NCI-H1436 (cell line): ENCODE measurements at places on chromosomes 12 and 14.

DNA sequence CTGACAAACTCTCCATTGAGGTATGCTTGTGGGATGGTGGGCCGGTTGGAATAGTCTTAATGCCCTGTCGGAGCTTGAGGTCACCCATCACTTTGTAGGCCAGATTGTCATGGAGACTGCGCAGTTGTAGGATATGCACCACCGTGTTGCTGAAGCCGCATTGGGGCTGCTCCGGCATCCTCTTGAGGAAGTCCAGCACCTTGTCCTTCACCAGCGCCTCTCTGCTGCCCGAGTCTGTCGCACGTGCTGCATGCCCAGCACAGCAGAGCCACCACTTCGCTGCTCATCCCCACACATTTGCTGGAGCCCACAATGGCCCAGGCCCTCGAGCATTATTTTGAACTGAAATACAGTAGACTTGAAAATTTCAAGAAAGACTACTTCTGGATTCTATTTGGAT lies 61.8 kb downstream of the FBXO33 start:
- no peak for DNase-seq

DNA sequence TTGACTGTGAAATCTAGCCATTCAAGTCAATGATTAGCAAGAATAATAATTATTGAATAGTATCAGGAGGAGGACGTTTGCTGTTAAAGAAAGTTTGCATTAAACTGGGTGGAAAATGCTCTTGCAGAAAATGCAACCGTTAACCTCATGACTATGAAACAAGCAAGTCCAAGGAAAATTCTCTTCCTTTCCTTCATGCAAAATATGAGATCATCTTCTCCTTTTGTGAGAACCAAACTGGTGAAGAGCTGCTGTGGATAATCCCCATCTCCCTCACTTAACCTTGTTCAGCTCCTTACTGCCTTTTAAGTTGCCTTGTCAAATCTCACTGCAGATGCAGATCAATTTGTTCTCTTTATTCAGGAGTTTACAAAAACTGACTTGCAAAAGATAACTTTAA lies 142.5 kb downstream of the BCAT1 start:
- no peak for DNase-seq

- DNase-seq, result peak; percentile 8
These were observed 658.5 kb upstream of the MGAT4C start for GRCh38 chr12:86914721-86915120.

DNA sequence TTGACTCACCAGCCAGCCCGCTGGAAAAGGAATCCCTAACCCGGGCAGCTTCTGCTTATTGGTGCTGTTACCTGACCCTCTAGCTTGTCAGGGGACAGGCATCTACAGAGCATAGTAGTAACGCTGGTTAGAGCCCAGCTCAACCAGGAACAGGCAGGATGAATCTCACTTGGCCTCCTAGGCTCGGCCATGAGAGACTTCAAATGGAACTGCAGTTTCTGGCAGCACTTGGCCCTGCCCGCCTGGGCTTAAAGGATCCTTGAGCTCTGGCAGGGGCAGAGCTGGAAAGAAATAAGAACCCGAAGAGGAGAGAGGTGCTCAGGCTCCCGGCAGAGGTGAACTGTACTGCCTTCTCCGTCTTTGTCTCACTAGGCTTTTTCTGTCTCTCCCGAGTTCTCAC lies 2.3 kb upstream of the LHX5 start:
- DNase-seq, result no peak

DNA sequence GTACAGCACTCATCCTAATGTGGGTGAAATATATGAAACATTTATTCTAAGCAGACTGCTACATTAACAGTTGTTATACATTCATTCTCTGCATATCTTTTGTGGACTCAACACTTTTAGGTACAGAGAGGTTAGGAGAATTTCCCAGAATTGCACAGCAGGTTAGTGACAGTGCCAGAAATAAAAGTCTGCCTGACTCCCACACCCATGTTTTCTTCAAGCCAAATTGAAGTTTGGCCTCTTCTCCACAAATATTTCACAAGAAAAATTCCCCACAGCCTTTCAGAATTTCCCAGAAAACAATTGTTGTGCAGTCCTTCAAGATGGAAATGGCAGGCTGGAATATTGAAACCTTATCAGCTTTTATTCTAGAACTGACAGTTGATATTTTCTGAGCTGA lies 464.8 kb downstream of the RAD51B start:
- no peak for DNase-seq

- no peak for DNase-seq
These were observed 253.1 kb downstream of the ANO6 start for GRCh38 chr12:45468751-45469615.

GRCh38 chr14:77903221-77903620 lies 103.3 kb downstream of the ADCK1 start:
- DNase-seq, result no peak

- DNase-seq, result no peak
These were observed 21.9 kb upstream of the MAP3K9 start for GRCh38 chr14:70830998-70831781.

DNA sequence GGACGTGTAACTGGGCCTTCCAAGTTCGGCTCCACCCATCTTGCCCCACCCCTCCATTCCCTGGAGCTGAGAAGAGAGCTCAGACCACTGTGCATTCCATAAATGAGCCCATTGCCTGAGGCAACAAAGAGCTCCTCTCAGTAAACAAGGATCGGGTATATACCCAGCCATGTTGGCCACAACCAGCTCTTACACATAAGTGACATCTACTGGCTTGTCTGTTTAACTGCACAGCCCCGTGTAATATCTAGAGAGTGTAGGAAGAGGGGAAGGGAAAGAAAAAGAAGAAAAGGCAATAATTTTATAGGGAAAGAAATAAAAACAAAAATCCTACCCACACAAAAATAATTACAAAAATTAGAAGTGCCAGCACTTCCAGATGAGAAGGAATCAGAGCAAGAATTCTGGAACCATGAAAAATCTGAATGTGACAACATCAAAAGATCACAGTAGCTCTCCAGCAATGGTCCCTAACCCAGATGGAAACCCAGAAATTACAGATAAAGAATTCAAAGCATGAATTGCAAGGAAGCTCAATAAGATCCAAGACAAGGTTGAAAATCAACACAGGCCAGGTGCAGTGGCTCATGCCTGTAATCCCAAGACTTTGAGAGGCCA lies 308.1 kb downstream of the RPAP3 start:
- DNase-seq, result no peak

GRCh38 chr14:35576856-35577255 lies 42.9 kb downstream of the INSM2 start:
- no peak for DNase-seq

GRCh38 chr12:97968641-97969197 lies 506.1 kb downstream of the RMST start:
- DNase-seq, result no peak

DNA sequence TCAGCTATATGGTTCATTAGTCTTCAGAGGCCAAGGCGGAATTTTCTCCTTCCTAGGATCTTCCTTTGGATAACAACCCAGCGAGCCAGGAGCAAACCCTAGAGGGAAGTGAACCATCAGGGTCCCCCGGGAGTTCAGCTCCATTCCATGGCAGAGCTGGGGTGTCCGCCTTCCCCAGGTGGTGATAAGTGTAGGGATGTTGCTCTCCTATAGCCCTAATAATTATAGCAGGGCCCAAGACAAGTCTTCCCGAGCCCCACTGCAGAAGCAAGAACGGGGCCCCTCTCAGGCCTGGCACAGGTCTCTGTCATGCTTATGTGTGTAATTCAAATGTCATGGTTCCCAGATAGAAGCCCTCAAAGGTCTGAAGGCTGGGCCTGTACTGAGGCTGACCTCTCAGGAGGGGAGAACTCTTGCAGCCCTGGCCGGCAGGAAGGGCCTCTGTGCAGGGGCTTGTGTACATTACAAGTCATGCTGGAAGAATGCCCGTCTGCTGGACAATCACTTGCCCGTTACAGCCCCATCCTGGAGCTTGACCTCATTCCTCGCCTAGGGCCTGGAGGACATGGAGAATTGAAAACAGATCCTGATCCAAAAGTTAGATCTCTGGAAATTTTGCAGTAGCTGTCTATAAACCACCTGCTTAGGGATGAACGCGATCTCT lies 17.3 kb downstream of the LRTM2 start:
- no peak for DNase-seq

- DNase-seq, result no peak
These were observed at the start of gene CD27 for GRCh38 chr12:6444704-6445688. Gene CD27 (plus strand): TSS chr12:6444955. CDS start chr12:6445096, 141 bp downstream.

DNA sequence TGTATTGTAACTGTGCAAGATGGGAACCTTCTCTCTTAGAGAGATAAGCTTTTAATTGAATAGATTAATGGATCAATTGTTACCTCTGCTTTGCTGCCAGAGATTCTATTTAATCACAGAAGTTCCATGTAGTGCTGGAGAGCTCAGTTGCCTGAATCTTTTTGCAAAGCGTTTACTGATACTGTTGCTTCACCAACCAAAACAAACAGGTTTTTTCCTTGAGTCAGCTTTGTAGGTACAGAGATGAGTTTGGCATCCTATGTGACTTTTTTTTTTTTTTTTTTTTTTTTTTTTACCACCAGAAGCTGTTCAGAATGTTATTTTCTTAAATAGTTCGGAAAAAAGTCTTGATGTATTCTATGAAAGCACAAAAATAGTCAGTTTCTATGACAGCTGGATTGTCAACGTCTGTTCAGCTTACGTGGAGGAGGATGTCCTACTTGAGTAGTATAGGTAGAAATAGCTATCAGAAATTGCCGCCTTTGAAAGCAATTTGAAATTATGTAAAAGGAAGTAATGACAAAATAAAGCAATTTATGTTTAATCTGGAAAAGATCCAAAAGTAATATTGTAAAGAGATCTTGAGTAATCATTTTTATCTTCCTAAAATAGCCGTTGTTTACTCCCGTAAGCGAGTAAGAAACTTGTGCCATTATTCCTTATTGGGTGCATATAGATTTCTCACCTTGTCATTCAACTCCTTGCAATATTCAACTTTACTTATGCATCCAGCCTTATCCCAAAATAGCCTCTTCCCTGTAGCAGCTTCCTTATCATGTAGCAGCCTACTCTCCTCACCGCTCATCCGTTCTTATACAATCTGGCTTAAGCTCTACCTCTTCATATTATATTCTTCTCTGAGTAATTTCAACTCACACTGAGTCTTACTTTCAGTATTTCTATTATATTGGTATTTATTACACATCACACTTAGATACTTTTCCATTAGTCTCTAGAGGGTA lies 5.2 kb downstream of the LRRK2 start:
- DNase-seq, result no peak

DNA sequence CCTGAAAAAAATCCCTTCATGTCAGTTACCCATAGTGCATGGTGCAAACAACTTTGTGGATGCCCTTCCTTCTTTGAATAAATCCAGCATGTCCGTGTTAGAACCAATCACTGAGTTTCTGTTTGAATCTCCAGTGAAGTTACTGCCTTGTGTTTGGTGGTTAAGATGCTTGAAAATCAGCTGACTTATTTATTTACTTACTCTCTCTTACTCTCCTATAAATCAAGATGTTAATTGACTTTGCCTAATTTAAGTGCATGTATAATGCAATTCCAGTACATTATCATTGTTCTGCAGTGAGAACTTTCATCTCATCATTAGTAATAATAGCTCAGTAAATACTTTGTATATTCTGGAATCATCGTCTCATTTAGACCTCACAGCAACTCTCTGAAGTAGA lies 114.2 kb downstream of the ESRRB start:
- no peak for DNase-seq

DNA sequence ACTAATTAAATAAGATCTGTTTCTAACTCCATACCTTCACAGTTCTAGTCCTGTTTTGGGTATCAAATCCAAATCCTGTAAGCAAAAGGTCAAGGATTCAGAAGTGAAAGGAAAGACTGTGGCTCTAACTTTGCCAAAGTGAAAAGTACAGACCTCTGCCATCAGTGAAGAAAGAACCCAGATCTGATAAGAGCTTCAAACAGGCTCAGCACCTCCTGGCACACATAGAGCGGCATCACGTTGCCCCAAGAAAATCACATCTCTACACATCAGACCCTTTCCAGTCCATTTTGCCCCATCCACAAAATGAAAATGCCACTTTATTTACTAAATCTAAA lies 23.2 kb downstream of the CLIP1 start:
- no peak for DNase-seq

DNA sequence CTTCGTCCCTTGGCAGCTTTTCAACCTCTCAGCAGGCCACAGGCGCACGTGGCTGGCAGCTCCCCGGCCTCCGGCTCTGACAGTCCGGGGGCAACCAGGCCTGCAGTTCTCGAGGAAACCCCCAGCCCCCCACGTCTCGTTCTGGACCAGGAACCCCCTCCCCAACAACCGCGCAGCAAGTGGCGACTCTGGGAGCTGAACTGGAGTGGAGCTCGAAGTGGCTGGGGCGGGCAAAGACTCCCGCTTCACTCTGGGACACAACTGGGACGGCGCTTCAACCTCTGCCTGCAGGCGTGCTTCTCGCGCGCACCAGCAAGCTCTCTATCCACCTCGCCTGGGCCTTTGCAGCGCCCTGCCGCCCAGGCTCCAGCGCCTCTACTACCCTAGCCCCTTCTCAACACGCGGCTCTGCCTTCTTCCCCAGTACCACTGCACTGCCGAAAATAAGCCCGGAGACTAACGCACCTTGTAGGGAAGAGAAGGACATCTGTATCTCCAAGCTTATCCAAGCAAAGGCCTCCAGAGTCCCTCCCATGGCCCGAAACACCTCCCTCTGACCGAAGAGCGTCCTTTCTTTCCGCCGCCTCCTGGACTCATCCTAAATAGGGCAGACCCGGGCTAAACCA lies 2.4 kb upstream of the NKX2-1 start:
- no peak for DNase-seq

- peak; percentile 17 for DNase-seq
These were observed 39.4 kb upstream of the FBRSL1 start for GRCh38 chr12:132450418-132451171.

GRCh38 chr14:97523936-97524335 lies 726.8 kb downstream of the VRK1 start:
- DNase-seq, result no peak

DNA sequence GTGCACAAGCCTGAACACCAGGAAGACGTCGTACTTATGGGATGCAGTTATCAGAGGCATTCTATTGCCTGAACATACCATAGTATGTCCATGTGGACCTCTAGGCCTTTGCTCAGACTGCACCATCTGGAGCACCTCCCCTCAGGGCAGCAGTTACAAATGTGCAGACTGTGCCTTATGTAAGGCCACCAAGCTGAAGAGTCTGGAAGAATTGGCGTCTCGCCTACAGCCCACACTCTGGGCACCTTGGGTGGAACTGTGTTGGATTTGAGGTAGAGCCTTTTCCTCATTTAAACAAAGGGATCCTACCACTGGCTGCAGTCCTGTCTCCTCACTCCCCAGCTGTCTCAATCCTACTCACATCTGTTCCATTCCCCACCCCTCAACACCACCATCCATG lies 204.3 kb upstream of the FRMD6 start:
- DNase-seq, result no peak
